Mesendoderm (in vitro differentiated cells): ENCODE measurements at places on chromosomes 7 and 10.

DNA sequence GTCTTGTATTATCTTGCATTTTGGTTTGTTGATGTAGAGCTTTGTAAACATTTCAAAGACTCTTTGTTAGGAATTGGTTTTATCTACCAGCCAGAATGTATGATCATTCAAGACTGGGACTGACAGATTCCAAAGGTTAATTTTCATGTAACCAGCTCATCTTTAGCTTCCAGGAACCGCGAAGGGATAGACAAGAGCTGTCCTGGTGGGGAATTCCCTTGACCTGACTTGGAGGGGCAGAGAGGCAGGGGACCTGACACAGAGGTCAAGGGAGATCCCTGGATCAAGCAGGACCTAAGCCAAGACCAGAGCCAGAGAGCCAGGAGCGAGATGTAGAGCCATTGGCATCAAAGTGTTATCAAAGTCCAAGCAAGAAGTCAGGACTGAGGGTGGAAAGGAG is 6.6 kb upstream of the LOXL4 start:
- DNase-seq = no peak

GRCh38 chr7:128385988-128386925 is 23.5 kb downstream of the IMPDH1 start:
- no peak for DNase-seq

- DNase-seq = no peak
These were observed 455.5 kb downstream of the CCSER2 start for GRCh38 chr10:84783909-84784308.

DNA sequence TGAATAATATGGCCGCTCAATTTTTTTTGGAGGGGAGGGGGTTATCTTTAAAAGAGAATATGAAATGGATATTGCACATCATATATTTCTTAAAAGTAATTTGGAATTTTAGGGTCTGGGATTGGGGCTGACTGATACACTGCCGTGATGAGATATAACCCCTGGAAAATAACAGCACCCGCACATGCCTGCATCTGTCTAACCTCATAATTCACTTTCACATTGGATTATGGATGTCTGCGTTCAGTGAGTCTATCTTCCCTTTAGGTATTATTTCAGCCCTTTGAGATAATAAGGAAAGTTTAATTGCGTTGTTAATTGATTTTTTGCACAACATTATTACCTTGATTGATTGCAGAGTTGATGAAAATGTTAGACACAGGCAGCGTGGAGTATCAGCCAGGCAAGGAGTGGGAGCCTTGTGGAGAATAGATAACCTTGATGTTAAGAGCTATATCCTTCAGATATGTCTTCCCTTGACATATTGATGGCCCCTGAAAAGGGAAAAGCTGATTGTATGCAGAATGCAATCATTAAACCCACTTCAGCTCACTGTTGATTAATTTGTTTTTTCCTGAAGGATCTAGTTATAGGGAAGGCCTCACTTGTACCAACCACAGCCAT is 1095.2 kb downstream of the KCNMA1 start:
- DNase-seq = no peak

- DNase-seq = no peak
These were observed 19.9 kb upstream of the SEC61G start for GRCh38 chr7:54778696-54779540.

GRCh38 chr7:111089822-111090426 is 1.0 kb upstream of the LRRN3 start:
- peak; percentile 56 for DNase-seq

GRCh38 chr10:14254368-14254767 is 76.4 kb downstream of the FRMD4A start:
- no peak for DNase-seq

DNA sequence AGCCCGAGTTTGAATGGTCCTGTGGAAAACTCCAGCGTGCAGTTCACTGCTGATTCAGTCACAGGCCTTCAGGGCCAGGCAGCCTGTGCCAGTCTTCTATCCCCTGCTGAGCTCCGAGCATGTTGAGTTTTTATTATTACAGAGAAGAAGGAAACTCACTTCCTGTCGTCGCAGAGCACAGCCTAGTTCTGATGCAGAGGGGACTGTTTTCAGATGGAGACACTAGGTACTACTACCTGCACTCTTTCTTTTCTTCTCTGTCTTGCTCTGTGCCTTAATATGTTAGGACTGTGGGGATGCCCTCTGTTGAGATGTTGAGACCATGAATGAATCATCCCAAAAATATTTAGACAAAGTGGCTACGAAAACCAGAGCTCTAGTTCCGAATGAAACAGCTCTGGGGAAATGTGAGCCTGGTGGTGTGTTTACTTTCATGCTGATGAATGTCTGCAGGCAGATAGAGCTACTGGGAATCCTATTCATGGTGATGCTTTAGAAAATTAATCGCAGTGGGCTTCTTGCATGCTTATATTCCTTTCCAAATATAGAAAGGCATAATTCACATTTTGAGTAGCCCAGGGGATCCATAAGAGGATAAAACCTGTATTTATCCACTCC is 29.6 kb downstream of the CASP7 start:
- peak; percentile 53 for DNase-seq

GRCh38 chr10:4581929-4582328 is 244.1 kb upstream of the AKR1E2 start:
- DNase-seq = no peak
